ENCODE measurements at places on chromosomes 3 and 15.
A peak's percentile ranks its signal among the peaks of the same experiment; 100 is the strongest.

GRCh38 chr3:127385540-127385870, 97.7 kb upstream of the PRR20G start:
- no peak overlapping the region for H3K27ac ChIP-seq
- no peaks in the 10 kb centered on the region for H3K27me3 ChIP-seq
- H3K4me3 ChIP-seq: no peak overlapping the region
- no peak for DNase-seq

- no peak for DNase-seq
- H3K27me3 ChIP-seq: no peaks in the 10 kb centered on the region
- no peaks in the 10 kb centered on the region for H3K4me1 ChIP-seq
These were observed 7.7 kb downstream of the FAM107A start for GRCh38 chr3:58569287-58570001.

GRCh38 chr3:183210341-183210740, 42.7 kb upstream of the B3GNT5 start:
- H3K4me1 ChIP-seq: no peaks in the 10 kb centered on the region
- no peaks in the 10 kb centered on the region for H3K36me3 ChIP-seq
- H3K27ac ChIP-seq: peak overlapping the region; percentile 57
- no peak overlapping the region for H3K4me3 ChIP-seq
- H3K27me3 ChIP-seq: no peaks in the 10 kb centered on the region

GRCh38 chr3:161576714-161577510, 80.3 kb downstream of the OTOL1 start:
- H3K36me3 ChIP-seq: no peaks in the 10 kb centered on the region
- no peak overlapping the region for H3K4me3 ChIP-seq
- H3K27me3 ChIP-seq: no peaks in the 10 kb centered on the region
- no peak for DNase-seq
- H3K27ac ChIP-seq: no peak overlapping the region

- no peaks in the 10 kb centered on the region for H3K27me3 ChIP-seq
- peaks cover 12% of the 10 kb centered on the region for H3K4me1 ChIP-seq
- peak overlapping the region; percentile 33 for H3K4me3 ChIP-seq
- H3K27ac ChIP-seq: no peak overlapping the region
These were observed 1.9 kb downstream of the SNRPA1 start for GRCh38 chr15:101293122-101293521.

DNA sequence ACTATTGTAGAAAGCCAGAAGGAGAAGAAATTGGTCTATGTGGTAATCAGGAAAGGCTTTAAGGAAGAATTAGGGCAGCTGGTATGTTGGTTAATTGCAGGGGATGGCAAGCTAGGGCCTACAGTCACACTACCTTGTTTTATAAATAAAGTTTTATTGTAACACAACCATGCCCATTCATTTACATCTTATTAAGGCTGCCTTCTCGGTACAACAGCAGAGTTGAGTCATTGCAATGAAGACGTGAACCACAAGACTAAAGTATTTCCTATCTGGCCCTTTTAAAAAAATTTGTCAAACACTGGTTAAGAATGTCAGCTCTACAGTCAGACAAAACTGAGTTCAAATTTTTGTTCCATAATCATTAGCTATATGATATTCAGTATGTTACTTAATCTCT, 8.3 kb downstream of the SERPINI1 start:
- H3K4me3 ChIP-seq: no peak overlapping the region
- no peaks in the 10 kb centered on the region for H3K27me3 ChIP-seq
- no peak for DNase-seq
- H3K27ac ChIP-seq: no peak overlapping the region
- H3K4me1 ChIP-seq: no peaks in the 10 kb centered on the region
- no peaks in the 10 kb centered on the region for H3K36me3 ChIP-seq

DNA sequence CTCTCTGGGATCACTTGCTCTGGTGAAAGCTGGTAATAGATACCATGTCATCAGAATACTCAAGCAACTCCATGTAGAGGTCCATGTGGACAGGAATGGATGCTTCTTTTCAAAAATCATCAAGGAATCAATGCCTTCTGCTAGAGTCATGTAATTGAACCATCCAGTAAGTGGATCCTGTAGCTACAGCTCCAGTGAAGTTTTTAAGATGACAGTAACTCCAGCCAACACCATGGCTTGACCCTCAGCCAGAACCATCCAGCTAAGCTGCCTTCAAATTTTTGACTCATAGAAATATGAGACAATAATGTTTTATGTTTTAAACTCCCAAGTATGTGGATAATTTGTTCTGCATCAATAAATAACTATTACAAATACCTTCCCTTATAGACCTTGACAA, 923.7 kb downstream of the EPHA3 start:
- no peaks in the 10 kb centered on the region for H3K27me3 ChIP-seq
- DNase-seq: no peak
- no peak overlapping the region for H3K4me3 ChIP-seq
- no peak overlapping the region for H3K27ac ChIP-seq

GRCh38 chr3:127834771-127835170, 12.5 kb upstream of the MGLL start:
- no peaks in the 10 kb centered on the region for H3K4me1 ChIP-seq
- H3K27ac ChIP-seq: no peak overlapping the region
- H3K36me3 ChIP-seq: no peaks in the 10 kb centered on the region
- H3K27me3 ChIP-seq: no peaks in the 10 kb centered on the region
- no peak overlapping the region for H3K4me3 ChIP-seq

DNA sequence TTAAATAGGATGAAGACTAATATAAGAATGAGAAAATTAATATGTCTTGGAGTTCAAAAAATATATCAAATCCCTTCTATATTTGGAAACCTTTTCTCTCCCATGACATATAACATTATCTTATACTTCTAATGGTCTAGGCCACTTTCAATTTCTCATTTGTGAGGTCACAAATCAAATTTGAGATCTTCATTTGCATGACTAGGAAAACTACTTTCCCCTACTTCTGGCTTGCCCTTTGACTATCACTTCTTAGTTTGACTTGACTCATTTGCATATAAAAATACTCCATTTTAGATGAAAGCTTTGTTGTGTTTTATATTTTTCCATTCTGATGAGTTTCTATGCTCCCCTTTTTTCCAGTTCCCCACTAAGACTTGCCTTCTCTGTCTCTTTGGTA, 598.6 kb upstream of the TBL1XR1 start:
- peaks cover 6% of the 10 kb centered on the region for H3K4me1 ChIP-seq
- no peaks in the 10 kb centered on the region for H3K27me3 ChIP-seq
- no peaks in the 10 kb centered on the region for H3K36me3 ChIP-seq

DNA sequence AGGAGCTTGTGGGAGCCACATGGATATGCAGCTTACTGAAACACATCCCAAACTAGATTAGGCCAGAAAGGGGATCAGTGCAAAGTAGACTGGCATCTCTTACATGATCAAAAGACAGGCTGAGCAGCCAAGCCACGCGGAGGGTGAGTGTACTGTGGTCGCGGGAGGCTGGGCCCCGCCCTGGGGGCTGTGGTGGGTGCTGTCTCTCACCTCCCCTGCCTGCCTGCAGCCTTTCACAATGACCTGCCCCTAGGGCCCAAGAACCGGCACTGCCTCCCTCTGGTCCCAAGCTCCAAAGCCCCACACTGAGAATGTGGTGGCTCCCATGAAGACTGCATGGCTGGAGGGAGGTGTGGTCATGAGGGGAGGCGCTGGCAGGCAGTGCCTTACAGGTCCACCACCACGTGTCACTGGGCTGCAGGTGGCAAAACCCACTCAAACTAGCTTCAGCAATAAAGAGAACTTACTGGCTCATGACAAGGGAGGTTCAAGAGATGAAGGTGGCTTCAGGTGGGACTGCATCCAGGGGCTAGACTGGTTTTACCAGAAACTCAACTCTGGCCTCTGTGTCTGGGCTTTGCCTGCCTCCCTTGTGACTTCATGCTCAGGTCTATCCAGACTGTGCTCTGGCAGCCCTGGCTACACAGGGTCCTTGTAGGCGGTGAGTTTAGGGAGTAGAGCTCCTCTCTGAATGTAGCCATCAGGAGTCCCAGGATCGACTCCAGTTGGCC, 27.4 kb upstream of the PLXND1 start:
- no peaks in the 10 kb centered on the region for H3K27me3 ChIP-seq
- no peaks in the 10 kb centered on the region for H3K4me1 ChIP-seq
- H3K36me3 ChIP-seq: no peaks in the 10 kb centered on the region
- H3K27ac ChIP-seq: no peak overlapping the region
- DNase-seq: no peak
- no peak overlapping the region for H3K4me3 ChIP-seq

- H3K27me3 ChIP-seq: no peaks in the 10 kb centered on the region
- no peaks in the 10 kb centered on the region for H3K4me1 ChIP-seq
- no peak overlapping the region for H3K27ac ChIP-seq
These were observed 224.7 kb upstream of the TBC1D5 start for GRCh38 chr3:17967111-17967510.

- no peak overlapping the region for H3K4me3 ChIP-seq
- no peaks in the 10 kb centered on the region for H3K4me1 ChIP-seq
- H3K27me3 ChIP-seq: no peaks in the 10 kb centered on the region
- no peak for DNase-seq
- no peak overlapping the region for H3K27ac ChIP-seq
- no peaks in the 10 kb centered on the region for H3K36me3 ChIP-seq
These were observed 109.6 kb downstream of the PLD1 start for GRCh38 chr3:171700653-171701052.

DNA sequence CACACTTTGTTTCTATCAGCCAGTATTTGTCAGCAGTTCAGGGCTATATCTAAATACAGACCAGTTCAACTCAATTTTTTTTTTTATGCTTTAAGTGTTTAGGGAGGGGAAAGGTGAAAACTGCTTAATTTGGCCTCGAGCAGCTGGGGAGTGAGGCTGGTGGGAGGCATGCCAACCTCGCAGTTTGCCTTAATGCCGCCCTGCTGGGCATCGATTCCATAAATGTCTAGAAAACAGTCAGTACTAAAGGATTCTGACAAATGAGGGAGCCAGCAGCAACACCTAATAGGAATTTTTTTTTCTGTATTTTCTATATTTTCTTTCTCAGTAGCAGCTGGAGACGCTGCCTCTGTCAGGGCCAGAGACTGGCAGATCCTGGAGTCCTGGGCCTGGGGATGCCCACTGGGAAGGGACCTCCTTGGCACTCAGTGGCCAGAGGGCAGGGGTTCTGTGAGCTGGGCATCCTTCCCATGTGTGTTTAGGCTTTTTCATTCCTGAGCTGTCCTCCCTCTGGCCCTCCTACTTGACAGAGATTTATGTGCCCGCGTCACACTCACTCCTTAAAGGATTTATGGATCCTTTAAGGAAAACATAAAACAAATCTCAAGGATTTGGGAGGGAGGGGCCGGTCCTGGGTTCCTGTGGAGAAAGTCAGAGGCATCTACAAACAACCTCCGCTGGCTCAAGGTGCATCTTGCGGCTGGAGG, 117.8 kb downstream of the WNT5A start:
- no peaks in the 10 kb centered on the region for H3K36me3 ChIP-seq
- H3K27me3 ChIP-seq: no peaks in the 10 kb centered on the region
- H3K4me1 ChIP-seq: no peaks in the 10 kb centered on the region
- peak; percentile 59 for DNase-seq

- no peaks in the 10 kb centered on the region for H3K4me1 ChIP-seq
- no peaks in the 10 kb centered on the region for H3K36me3 ChIP-seq
- DNase-seq: no peak
These were observed 717.3 kb downstream of the OTOL1 start for GRCh38 chr3:162213956-162214355.
